ENCODE measurements at places on chromosomes 13 and 19.

GRCh38 chr19:5024282-5024681 is 55.4 kb downstream of the KDM4B start:
- DNase-seq: no peak

DNA sequence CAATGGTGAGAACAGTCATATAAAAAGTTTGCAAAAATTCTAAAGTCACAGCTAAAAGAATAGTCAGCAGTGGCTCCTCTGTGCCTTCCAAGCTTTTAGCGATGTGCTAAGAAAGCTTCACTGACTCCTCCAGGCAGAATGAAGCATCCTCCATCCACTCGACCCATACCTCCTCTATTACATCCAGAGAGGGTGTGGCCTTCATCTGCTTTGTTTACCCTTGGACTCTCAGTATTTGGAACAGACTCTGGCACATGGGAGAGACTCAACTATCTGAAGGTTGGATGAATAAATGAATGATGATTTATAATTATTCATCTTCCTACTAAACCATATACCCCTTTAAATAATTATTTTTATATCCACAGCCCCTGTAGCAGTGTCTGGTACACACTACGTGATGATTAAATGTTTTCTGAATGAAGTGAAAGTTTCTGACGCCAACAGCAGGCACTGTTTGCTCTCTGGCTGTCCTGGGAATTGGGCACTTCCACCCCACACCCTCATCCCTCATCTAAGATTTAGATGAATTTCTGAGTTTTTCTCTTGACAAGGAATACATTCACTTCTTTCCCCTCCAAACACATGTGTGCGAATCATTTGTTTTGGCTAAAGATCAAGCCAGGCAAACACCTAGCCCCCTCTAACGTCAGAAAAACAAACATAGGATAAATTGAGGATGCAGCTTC is 93.9 kb downstream of the NUFIP1 start:
- no peak for DNase-seq

- no peak for DNase-seq
Observed at GRCh38 chr19:54298357-54299125, 14.4 kb downstream of the LILRA5 start.

GRCh38 chr19:55962186-55962585 is 14.6 kb downstream of the NLRP8 start:
- DNase-seq: no peak

GRCh38 chr13:99527301-99527700 is 26.0 kb downstream of the TM9SF2 start:
- no peak for DNase-seq

- DNase-seq: no peak
Observed at GRCh38 chr13:31803311-31803710, 64.0 kb downstream of the RXFP2 start.

GRCh38 chr13:34361560-34361959 is 543.6 kb downstream of the RFC3 start:
- no peak for DNase-seq

DNA sequence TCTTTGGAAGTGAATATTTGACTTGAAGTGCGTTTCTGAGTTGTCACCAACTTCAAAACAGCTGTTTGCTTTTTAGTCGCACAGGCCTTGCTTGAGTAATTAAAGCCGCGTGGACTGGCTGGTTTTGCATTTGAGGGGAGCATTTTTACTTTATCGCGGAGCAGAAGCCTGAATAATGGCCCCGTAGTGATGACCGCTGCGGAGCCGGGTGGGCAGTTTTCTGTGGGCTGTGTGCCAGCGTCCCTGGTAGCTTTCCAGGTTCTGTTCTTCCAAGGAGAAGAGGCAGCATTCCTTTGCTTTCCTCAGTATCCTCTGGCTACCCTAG is 1.1 kb downstream of the NAA16 start:
- DNase-seq: no peak

DNA sequence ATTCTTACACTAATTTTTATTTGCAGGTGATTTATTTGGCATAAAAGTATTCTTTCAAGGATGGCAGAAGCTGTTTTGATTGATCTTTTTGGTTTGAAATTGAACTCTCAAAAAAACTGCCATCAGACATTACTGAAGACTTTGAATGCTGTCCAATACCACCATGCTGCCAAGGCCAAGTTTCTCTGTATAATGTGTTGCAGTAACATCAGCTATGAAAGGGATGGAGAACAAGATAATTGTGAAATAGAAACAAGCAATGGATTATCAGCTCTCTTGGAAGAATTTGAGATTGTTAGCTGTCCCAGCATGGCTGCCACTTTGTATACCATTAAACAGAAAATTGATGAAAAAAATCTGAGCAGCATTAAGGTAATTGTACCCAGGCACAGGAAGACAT is 1.2 kb downstream of the LACC1 start:
- no peak for DNase-seq

DNA sequence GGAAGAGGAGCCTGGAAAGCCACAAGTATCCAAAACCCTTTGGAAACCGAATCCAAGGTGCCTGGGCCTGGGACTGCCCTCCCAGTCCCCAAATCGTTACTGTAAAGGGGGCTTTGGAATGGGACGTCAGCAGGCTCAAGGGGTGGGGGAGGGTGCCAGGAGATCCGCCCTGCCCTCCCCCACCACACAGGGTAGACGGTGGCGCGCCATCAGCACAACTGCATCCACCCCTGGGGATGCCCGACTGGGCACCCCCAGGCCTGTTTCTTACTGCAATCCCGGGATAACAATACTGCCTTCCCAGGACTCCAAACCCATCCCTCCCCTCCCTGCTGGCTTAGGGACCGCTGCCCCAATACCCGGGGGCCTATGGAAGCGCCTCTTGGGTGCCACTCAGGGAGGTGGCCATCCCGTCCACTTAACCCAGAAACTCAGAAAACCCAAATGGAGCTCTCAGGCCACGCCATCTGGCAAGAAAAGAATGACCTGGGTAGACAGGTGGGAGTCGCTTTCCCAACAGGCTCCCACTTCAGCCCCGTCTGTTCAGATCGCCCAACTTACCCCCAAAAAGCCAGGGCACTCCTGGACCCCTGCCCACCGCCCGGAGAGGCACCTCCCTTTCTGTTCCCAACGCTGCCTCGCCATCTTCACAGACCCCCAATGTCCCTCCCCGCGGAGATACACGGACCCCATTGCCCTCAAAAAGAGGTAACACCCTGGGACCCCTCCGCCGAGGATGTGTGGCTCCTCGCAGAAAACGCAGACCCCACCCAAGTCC is 2.4 kb downstream of the KLF16 start:
- no peak for DNase-seq

- no peak for DNase-seq
Observed at GRCh38 chr13:26718872-26719271, 41.7 kb downstream of the GPR12 start.

DNA sequence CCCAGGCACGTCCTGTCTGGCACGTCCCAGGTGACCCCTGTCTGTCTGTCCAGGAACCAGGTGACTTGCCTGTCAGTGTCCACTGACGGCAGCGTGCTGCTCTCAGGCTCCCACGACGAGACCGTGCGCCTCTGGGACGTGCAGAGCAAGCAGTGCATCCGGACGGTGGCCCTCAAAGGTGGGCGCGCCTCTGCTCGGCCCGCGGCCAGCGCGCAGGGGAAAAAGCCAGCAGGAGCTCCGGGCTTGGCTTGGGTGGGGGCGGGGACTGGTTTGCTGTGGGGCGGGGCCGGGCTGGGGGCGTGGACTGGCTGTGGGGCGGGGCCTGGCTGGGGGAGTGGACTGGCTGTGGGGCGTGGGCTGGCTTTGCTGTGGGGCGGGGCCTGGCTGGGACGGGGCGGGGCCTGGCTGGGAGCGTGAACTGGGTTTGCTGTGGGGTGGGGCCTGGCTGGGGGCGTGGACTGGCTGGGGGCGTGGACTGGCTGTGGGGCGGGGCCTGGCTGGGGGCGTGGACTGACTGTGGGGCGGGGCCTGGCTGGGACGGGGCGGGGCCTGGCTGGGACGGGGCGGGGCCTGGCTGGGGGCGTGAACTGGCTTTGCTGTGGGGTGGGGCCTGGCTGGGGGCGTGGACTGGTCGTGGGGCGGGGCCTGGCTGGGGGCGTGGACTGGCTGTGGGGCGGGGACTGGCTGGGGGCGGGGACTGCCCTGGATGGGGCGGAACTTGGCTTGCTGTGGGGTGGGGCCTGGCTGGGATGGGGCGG is 7.2 kb downstream of the WDR18 start:
- DNase-seq: peak; percentile 34

DNA sequence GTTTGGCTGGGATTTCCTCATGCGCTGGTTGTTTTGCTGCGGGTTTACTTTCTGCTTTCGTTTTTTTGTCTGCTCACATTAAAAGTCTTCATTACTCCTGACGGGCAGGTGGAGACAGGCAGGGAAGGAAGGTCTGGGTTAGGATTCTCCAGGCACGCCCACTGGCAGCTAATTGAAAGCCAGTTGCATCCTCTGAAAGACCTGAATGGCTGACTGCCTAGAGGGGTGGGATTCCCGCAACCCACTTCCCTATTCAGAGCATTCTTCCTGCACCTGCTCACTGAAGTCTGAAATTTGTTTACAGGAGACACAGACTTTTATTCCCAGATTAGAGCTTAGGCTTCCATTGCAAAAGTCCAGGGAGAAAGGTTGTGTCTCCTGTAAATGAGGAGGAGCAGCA is 172.0 kb downstream of the UQCRFS1 start:
- DNase-seq: no peak

- DNase-seq: peak; percentile 74
Observed at GRCh38 chr19:37779127-37780005, at the start of gene ZNF573. Gene ZNF573, minus strand, starts transcription at chr19:37779586. Its CDS starts 5,857 bp downstream, at chr19:37773729.

- DNase-seq: no peak
Observed at GRCh38 chr13:48954081-48954480, 21.6 kb upstream of the FNDC3A start.

- DNase-seq: no peak
Observed at GRCh38 chr19:4173479-4174212, 8.7 kb downstream of the SIRT6 start.

GRCh38 chr19:39704181-39705044 is at the start of gene LGALS14:
Gene LGALS14, plus strand, starts transcription at chr19:39704481. Its CDS starts 48 bp downstream, at chr19:39704529.
- DNase-seq: peak; percentile 32

- no peak for DNase-seq
Observed at GRCh38 chr13:38618336-38618735, 68.5 kb upstream of the FREM2 start.

DNA sequence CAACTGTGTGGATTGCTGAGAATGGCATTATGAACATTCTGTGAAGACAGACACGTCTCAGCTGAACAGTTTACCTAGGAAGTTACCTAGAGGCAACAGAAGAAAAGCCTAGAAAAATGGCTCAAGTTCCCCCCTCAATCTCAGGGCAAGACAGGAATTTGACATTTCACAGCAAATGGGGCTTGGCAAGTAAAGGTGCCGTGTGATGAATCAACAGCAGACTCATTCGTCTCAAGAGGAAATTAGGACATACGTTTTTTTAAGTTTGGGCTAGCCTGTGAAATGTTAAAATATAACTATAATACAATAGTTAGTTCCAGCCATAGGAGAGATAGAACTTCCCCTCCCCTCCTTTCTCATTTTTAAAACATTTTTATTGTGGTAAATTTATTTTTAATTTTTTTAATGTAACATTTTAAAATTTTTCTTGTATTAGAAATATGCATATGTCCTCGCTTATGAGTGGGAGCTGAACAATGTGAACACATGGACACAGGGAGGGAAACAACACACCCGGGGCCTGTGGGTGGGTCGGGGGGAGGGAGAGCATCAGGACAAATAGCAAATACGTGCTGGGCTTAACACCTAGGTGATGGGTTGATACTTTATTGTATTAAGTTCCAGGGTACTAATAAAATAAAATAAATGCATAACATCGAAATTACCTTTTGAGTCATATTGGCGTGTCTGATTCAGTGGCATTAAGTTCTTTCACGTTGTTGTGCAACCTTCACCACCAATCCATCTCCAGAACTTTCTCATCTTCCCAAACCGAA is 116.0 kb downstream of the COL4A2 start:
- no peak for DNase-seq

GRCh38 chr13:82356667-82357410 is 1525.4 kb downstream of the SLITRK1 start:
- DNase-seq: no peak

DNA sequence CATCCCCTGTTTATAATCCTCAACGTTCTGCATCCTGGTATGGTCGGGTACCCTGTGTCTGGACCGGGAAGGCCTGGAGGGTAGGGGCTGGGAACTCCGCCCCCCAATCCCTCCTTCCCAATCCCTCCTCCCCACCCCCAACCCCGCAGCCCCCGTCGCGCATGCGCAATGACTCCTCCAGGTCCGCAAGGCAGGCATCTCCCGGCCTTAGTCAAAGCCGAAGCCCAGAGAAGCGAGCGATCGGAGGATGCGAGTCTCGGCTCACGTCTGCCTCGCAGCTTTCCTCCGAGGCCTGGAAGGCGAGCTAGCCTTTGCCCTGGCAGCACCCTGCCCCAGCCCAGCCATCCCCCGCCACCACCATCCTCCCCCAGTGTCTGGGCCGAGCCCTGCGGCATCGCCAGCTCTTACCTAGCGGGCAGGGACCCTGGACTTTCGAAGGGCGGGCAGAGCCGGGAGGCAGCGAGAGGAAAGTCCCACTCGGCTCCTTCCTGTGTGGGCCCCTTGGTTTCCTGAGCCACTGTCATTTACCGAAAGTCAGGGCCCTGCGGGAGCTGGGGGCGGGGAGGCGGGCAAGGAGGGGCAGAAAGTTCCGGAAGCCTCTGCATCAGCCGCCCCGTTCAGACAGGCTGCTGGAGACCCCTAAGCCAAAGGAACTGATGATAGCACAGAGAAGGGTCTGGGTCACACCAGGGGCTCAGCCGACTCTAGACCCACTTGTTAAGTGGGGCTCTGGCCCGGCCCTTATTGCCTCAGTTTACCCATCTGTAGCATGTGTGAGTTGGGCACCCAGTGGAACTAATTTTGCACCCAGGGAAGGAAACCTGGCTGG is at the start of gene JAK3:
JAK3 (minus strand) TSS at position 445 of the 829 bp plus-strand sequence. CDS start 3,565 bp downstream, outside the sequence.
- DNase-seq: peak; percentile 90

DNA sequence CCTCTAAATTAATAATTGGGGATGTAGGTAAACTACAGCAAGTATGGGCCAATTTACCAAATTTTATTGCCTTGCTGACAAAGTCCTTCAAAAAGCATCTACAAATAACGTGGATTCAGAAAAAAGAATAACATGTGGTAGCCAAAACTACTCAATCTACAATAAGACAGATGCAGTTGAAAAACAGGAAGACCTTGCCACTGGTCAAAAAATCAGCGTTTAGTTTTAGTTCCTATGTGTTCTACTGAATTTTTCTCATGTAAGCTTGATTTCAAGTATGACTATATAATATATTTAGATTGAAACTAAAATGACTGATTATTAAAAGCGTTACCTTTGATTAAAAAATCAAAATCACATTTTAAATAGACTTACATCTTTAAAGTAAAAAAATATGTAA is 1317.6 kb downstream of the PCDH9 start:
- no peak for DNase-seq

- no peak for DNase-seq
Observed at GRCh38 chr19:49594993-49595818, 4.2 kb downstream of the PRR12 start.

DNA sequence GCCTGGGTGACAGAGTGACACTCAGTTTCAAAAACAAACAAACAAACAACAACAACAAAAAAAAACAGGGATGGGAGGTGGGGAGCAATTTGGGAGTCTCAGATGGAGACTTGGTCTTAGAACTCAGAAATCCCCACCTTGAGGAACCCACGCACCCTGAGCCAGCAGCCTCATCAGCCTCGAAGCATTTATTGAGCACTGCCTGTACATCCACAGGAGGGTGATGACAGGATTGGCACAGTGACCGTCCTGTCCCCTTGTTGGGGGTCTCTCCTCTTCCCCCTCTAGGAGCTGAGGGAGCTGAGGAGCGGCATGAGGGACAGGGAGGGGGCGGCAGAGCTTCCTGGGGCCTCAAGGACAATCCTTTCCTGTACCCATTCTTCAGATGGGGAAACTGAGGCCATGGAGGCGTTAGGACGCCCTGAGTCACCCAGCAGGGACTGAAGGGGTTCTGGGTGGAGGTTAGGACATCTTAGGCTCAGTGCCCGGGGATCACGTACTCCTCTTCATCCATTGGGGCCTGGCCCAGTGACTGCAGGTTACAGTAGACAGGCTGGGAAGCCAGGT is 5.6 kb downstream of the GDF15 start:
- no peak for DNase-seq

All from T-helper 2 cell treated with Interferon-gamma antibody and Interleukin-4, amounts not matched to agents 5 μg/mL and 100 μg/mL, for 36 hours (primary cell).